ENCODE measurements at places on chromosomes 1 and 21.

DNA sequence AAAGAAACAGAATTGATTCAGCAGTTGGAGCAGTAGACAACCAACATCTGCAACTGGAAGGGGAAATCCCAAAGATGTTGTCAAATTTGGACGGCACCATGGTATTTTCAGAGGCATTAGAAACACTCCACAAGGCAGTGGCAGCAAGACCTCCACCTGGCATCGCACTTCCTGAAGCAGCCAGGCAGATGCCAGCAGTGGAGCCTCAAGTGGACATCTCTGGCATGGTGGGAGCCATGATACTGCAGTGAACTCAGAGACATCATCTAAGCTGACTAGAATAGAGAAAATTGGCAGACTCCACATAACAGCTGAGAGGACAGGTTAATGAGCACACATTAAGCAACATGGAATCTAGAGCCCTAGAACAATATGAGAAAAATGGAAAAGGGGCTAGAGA lies 33.9 kb upstream of the RGS8 start:
- no peak for DNase-seq

DNA sequence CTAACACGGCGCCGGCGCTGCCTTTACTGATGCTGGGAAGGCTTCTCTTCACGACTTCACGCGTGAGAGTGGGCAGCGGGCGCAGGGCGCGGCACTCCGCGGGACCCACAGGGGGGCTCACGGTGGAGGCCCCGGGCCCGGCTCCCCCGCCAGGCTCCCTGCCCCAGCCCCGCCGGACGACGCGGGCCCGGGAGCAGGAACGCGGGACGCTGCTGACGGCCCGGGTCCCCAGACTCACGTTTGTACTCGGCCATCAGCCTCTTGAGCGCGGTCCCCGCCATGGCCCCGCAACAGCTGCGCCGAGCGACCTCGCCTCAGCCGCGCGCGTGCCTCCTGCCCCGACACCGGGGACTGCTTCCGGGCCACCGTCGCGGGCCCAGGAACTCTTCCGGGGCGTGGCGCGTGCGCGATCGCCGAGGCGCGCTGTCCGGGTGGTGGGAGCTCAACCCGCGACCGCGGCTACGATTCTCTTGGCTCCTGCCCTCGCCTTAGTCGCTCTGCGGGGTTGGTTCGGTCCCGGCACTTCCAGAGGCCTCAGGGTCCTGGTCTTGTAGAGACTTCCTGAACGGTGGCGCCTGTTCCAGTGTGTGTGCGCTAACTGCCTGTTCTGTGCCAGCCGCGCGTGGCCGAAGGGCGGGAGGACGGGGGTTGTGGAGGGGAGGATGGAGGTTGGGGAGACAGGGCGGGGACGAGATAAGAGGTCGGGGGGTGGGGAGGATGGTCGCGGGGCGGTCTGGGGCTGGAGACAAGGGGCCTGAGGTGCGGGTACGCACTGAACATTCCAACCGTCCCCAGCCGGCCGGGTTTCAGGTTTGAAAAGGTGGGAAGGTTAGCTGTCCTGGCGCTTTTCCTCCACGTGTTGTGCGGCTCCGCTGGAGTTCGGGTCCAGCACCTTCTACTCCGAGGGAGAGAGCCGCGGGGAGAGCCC lies at the start of gene UBE2G2:
Gene UBE2G2, minus strand, starts transcription at position 353 of the 928 bp plus-strand sequence. Its CDS starts 72 bp downstream, at position 281.
- peak; percentile 95 for DNase-seq

- DNase-seq = no peak
These were observed 82.8 kb downstream of the CD58 start for GRCh38 chr1:116488071-116488470.

GRCh38 chr21:46347791-46348381 lies 23.9 kb downstream of the PCNT start:
- no peak for DNase-seq

DNA sequence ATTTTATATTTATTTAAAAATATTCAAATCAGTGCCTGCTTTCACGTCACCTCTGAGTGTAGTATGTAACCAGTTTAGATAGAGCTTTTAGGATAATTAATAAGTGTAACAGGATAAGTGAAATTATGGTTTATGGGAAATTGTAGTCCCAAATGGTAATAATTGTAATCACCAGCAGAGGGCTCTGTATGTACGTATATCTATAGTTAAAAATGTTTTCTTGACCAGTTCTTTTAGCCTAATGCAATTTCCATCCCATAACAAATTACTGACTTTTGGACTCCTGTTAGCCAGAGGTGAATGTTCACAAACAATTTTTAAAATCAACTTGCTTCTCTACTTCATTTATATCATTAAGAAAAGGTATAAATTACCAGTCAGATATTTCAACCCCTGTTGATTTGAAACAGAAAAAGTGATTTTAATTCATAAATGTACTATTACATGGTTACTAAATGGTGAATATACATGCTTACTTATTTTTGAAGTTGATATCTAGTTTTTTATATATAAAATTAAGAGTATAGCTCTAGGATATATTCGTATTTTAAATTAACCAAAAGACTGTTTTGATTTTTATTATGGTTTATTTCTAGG lies 25.3 kb downstream of the SLC30A7 start:
- DNase-seq = peak; percentile 12

GRCh38 chr1:34409689-34410229 lies 233.1 kb downstream of the C1orf94 start:
- no peak for DNase-seq

DNA sequence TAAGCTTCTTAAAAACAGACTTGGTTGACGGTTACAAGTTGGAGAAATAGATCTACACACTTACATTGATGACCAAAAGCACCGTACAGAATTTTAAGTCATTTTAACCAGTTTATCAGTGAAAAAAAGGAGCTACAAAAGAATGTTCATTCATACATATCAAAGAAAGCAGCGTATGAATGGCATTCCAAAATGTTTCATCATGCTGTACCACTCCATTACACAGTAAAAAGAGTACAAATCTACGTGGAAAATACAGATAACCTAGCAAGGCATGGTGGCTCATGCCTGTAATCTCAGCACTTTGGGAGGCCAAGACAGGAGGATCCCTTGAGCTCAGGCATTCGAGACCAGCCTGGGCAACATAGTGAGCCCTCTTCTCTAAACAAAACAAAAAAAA lies 40.3 kb downstream of the ZZZ3 start:
- no peak for DNase-seq

GRCh38 chr21:41499920-41500319 lies 8.0 kb downstream of the TMPRSS2 start:
- DNase-seq = no peak

DNA sequence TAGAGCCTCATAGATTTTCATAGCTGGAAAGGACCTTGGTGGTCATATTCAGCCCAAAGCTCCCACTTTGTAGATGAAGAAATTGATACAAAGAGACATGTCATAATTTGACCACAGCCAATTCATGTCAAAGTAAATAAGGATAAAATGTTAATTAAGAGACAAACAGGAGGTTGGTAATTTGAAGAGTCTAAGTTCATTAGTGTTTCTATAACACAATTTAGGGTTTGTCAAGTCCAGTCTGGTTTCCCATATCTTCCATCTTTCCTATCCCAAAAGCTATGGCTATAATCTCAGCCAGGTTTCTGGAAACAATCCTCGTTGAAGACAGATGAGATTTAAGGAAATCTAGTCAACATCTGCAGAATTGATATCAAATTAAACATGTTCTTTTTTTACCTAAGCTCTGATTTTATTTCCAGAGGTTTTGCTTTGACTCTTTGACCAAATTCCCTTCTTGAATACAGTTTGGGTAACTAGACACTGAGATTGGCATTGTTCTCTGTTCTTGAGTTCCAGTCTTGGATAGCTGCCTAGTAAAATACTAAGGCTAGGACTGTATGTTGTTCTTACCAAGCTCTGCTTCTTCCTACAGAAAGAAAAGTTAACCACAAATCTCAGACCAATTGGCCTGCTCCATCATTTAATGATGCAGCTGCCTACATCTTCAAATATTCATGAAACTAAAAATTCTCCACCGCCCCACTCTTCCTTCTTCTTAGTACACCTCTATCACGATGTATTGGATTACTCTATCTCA lies 62.0 kb downstream of the SLC44A5 start:
- no peak for DNase-seq

DNA sequence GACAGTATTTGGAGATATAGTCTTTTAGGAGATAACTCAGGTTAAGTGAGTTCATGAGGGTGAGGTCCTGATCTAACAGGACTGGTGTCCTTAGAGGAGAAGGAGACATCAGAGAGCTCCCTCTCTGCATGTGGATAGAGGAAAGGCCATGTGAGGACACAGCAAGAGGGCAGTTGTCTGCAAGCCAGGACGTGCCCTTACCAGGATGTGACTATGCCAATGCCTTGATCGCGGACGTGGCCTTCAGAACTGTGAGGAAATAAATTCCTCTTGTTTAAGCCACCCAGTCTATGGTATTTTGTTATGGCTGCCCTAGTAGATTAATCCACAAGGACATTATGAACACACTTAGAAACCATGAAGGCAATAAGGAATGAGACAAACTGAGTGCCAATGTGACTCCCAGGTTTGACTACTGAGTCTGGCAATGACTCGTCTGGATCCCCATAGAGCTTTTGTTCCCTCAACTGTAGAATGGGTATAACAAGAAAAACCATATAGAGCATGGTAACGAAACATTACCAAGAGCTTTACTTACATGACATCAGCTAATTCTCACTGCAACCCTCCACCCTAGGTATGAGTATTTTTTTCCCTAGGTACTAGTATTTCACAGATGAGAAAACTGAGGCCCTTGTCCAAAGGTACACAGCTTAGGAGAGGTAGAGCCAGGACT lies 6.5 kb downstream of the URB1 start:
- DNase-seq = no peak

GRCh38 chr1:180912211-180912800 lies 391 bp upstream of the KIAA1614 start:
- peak; percentile 66 for DNase-seq

DNA sequence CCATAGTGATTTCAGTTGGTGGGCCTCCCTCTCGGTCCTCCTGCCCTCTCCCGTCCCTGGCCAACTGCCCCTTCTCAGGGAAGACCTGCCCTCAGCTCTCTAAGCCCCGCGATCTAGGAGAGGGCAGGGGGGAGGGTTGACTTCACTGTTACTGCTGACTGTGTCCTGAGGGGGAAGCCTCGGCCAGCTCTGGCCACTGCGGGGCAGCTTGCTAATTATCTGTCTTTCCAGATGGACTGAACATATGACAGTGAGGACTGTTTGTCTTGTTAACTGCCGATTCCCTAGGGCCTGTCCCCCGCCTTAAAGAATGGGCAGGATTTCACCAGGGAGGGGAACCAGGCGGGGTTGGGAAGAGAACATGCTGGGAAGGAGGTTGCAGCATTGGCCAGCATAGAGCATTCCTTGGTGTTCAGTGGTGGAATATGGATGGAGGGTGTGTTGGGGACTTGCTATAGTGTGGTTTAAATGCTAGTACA lies 22.9 kb downstream of the NIPAL3 start:
- peak; percentile 23 for DNase-seq

DNA sequence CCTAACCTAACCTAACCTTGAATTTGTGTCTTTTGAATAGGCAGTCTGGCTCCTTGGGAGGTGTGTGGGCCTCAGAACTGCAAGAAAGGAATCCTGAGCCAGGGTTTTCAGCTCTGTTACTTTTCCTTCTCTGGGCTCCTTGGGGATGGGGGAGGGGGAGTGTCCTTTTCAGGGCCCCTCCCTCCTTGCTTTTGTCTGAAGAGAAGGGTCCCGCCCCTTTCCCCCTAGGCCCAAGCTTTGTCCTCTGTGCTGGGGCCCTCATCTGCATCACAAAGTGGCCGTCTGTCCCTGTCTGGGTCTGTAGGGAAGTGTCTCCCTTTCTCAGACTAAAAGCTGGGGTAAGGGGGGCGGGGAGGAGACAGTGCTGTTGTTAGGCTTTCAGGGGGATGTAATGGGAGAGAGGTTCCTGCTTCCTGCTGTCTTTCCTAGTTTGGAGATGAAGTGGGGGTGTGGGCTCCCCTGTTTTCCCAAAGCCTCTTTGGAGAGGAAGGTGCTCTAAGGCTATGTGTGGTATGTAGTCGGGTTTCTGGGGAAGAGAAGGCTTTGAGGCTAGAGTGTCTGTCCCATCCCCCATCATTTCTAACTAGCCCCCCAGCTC lies 3.1 kb downstream of the AGO1 start:
- DNase-seq = peak; percentile 90

DNA sequence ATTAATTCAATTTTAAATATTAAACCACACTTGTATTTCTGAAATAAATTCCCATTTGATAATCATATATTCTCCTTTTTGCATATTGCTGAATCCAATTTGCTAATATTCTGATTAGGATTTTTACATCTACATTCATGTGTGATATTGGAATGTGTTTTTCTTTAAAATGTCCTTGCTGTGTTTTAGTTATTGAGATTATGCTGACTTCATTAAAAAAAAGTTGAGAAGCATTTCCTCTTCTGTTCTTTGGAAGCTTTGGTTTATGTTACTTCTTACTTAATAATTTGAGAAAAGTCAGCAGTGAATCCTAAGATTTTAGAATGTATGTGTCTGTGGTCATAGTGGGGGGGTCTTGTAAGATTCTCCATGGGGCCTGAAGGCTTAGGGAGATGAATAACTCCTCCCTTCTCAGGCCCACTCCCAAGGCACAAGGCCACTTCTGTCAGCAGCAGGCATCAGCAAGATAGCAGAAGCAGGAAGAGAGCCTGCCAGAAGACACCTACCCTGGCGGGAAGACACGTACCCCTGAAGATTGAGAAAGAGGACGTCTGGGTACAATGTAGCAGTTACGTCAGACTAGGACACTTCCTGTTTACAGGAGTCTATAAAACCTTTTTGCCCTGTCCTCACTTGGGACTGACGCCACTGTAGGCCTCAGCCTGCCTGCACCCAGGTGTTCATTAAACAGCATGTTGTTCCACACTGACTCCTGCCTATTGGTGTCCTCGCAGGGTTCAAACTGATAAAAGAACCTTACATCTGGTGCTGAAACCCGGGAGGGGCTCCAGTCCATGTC lies 56.9 kb downstream of the ODF2L start:
- DNase-seq = no peak

DNA sequence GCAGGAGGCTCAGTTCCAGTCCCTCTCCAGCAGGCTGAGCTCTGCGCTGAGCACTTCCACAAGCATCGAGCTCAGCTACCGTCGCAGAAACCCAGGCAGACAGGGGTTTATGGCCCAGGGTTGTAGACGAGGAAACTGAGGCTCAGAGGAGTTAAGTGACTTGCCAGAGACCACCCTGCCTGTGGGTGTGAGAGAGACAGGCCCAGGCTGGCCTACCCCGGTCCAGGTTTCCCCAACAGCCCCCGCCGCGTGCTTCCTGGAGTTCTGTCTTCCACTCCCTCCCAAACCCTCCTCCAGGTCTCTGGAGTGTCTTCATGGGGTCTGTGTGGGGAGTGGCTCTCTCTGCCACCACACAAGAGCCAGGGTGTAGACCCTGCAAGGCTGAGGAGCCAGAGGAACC lies 615.9 kb downstream of the PTPRU start:
- DNase-seq = no peak

- DNase-seq = no peak
These were observed 135.7 kb upstream of the RUNX3 start for GRCh38 chr1:25065795-25066238.

- peak; percentile 1 for DNase-seq
These were observed 33.1 kb downstream of the WDR4 start for GRCh38 chr21:42846221-42846620.

- DNase-seq = no peak
These were observed 2.5 kb downstream of the LBR start for GRCh38 chr1:225425201-225425786.

GRCh38 chr1:50430010-50430405 lies 6.8 kb upstream of the DMRTA2 start:
- DNase-seq = no peak
